Breast epithelium (tissue), 4 donors: ENCODE measurements at places on chromosomes 7 and 10. TPM values are rescaled to one million over a fixed set of nuclear protein-coding genes. Genes with fewer than 3 reads are reported as not detected.

The COMMD3 gene
- 30.1 TPM for total RNA-seq

The IFIT2 gene
- 3.5 TPM for total RNA-seq

The HOXA1 gene
- total RNA-seq: 0.80 TPM

The CYP2C8 gene
- total RNA-seq: 0.16 TPM

DNA sequence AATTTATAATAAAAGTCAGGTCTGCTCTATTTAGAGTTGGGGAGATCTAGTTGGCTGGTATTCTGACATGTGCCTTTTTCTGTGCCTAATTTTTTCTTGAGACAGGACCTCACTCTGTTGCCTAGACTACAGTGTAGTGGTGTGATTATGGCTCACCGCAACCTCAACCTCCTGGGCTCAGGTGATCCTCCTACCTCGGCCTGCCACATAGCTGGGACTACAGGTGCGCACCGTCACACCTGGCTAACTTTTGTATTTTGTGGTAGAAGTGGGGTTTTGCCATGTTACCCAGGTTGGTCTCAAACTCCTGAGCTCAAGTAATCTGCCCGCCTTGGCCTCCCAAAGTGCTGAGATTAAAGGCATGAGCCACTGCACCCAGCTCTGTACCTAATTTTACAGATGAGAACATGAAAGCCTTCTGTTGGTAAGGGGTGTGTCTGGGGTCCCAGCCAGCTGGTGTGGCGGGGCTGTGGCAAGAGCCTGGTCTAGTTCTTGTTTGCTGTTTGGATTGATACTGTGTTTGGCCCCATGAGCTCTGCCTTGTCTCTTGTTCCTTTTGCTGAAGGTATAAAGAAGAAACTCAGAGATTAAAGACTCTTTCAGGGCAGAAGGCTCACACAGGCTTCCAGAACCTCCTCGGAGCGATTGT is 31.4 kb downstream of the POR start:
- DNase-seq: no peak

DNA sequence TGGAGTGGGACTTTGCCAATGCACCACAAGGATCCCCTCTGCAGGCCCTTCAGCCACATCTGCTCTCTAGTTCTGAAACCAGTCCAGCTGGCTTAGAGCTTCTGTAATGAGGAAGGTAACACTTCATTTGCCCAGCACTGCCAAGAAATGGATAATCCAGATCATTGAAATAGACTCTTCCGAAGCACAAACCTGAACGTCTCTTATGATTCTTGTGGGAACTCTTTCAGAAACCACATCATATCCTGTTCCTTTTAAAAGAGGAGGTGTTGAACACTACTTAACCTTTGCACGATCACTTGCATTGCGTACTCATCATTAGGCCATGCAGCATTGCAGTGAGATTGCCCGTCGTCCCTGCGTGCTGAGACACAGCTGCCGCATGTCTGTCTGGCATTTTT is 25.8 kb upstream of the PLPP4 start:
- DNase-seq: no peak

GRCh38 chr7:24475166-24475961 is 97.9 kb upstream of the PALS2 start:
- DNase-seq: no peak

- DNase-seq: no peak
Observed at GRCh38 chr10:102157224-102157623, 5.0 kb downstream of the NOLC1 start.

DNA sequence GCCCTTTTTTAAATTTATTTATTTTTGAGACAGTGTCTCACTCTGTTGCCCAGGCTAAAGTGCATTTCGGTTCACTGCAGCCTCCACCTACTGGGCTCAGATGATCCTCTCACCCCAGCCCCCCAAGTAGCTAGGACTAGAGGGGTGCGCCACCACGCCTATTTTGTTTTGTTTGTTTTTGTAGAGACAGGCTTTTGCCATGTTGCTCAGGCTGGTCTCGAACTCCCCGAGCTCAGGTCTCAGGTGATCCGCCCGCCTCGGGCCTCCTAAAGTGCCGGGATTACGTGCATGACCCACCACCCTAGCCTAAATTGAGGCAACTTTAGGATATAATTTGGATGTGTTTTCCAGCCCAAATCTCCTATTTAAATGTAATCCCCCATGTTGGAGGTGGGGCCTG is 805 bp downstream of the ZNF736 start:
- DNase-seq: no peak

- no peak for DNase-seq
Observed at GRCh38 chr7:139725858-139726484, 51.8 kb downstream of the HIPK2 start.

- DNase-seq: no peak
Observed at GRCh38 chr7:150420242-150420641, 30.2 kb upstream of the GIMAP8 start.

DNA sequence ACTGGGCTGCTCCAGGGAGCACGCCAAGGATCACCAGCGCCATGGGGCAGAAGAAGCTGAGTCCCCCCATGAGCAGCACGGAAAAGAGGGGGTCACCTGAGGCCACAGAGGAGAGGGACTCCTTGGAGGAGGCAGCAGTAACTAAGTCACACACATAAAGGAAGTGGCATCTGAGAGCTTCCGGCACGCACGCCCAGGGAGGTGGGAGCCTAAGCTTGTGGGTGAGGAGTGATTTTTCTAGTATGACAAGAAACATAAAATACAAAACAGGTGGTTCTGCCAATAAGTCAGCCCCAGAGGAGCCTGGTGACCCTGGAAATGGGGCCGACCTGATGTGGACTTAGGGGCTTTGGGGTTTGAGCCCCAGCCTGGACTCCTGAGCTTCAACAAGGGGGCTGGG is 60.8 kb downstream of the CARD11 start:
- DNase-seq: no peak

- peak; percentile 34 for DNase-seq
Observed at GRCh38 chr10:132493756-132494290, 43.8 kb upstream of the INPP5A start.

DNA sequence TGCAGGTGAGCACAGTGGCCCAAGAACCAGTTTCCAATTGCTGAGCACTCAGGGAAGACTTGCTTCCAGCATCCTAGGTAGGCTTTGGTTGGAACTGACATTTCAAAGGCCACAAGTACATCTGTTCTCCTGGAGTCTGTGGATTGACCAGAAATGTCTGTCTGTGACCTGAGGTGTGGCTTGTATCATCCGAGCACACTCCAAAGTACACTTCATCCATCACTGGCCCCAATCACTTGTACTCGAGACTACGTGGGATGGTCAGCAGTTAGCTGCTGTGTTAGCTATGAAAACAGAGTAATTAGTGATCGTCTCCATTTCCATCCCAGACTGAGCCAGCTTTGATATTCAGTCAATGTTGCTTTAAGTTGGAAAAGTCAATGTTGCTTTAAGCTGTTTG is 45.0 kb downstream of the MKI67 start:
- no peak for DNase-seq

- DNase-seq: no peak
Observed at GRCh38 chr7:4235596-4235995, 446.5 kb upstream of the FOXK1 start.
